Islet precursor cell (in vitro differentiated cells): ENCODE measurements at places on chromosomes 3 and 15.
A peak's percentile ranks its signal among the peaks of the same experiment; 100 is the strongest.

DNA sequence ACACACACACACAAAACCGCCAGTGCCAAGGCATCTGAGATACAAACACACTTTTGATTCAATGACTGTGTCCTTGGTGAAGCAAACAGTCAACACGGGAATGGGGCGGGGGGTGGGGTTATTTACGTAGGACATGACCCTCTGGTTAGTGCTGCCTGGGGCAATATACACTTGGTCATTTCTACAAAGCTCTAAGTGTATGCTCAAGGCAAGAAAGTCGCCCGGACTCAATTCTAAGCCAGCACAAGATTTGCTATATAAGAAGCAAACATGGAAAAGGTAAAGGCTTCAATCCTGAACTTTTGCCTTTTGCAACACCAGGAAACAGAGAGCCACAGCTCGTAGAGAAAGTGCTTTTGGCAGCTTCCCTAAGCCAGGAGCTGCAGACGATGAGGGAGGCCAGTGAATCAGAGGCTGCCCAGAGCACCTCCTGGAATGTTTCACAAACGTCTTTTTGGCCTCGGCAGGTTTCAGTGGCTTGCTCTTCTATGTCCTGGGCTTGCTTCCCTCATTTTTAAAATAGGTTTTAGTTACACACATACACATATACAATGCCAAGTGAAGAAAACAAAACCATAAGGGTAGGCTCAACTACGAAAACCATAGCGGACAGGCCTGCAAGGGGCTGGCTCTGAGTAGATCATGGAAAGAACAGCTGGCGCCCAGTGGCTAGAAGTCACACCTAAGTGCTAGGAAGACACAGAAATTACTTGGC lies 73.6 kb downstream of the TM4SF4 start:
- DNase-seq, result peak; percentile 85

- DNase-seq, result peak; percentile 37
These were observed 260.4 kb downstream of the FAM43A start for GRCh38 chr3:194946091-194946490.

- no peak for DNase-seq
These were observed 340.5 kb upstream of the SATB1 start for GRCh38 chr3:18765662-18766061.

- no peak for DNase-seq
These were observed 54.5 kb upstream of the LRIG1 start for GRCh38 chr3:66555214-66555844.

GRCh38 chr15:63983061-63983711 lies 63.1 kb downstream of the DAPK2 start:
- peak; percentile 51 for DNase-seq

GRCh38 chr15:74816624-74817369 lies 4.2 kb downstream of the LMAN1L start:
- DNase-seq, result no peak

- DNase-seq, result peak; percentile 54
These were observed 114.9 kb upstream of the MEF2A start for GRCh38 chr15:99450896-99451358.
